ENCODE measurements at places on chromosomes 6 and 20. TPM values are rescaled to one million over a fixed set of nuclear protein-coding genes. Genes with fewer than 3 reads are reported as not detected.

The NOX3 gene
- total RNA-seq: not detected

- H3K36me3 ChIP-seq: no peaks in the 10 kb centered on the region
- no peaks in the 10 kb centered on the region for H3K4me1 ChIP-seq
- H3K27me3 ChIP-seq: no peaks in the 10 kb centered on the region
- H3K27ac ChIP-seq: no peak overlapping the region
- no peak overlapping the region for H3K4me3 ChIP-seq
- DNase-seq: no peak
Observed at GRCh38 chr6:116971959-116972358, 94.9 kb downstream of the RFX6 start.

DNA sequence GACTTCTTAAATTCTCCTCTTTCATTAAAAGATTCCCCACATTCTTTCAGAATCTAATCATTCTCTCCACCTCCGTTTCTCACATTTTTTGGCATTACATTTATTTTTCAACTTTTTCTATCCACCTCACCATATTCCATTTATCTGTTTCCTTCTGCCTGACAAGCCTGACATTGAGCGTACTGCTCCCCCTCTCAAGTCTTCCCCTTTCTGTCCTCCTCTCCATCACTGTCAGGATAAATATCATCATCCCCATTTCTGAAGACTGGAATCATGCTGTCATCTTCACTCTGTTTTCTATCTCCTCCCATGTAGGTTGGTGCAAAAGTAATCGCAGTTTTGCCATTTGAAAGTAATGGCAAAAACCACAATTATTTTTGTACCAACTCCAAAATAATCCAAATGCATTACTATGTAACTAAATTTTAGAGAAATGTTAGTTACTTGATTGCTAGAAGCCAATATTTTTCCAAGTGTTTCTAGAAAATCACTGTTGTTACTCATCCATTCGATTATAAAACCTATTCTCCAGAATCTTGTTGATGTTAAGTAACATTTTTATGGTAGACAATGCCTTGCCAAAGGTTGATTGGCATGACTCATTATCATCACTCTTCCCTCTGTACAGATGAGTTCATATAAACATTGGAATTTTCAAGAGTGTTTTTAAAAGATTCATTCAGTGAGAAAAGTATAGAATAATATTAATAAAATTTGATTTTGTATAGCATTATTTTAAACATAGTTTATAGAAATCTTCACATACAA is 292.3 kb upstream of the RNF217 start:
- H3K4me3 ChIP-seq: no peak overlapping the region
- DNase-seq: no peak
- H3K27ac ChIP-seq: no peak overlapping the region
- H3K27me3 ChIP-seq: no peaks in the 10 kb centered on the region
- no peaks in the 10 kb centered on the region for H3K36me3 ChIP-seq

- DNase-seq: no peak
- H3K27me3 ChIP-seq: no peaks in the 10 kb centered on the region
- H3K36me3 ChIP-seq: no peaks in the 10 kb centered on the region
- no peaks in the 10 kb centered on the region for H3K4me1 ChIP-seq
- H3K27ac ChIP-seq: no peak overlapping the region
- no peak overlapping the region for H3K4me3 ChIP-seq
Observed at GRCh38 chr6:104983296-104983695, 26.4 kb downstream of the LIN28B start.

GRCh38 chr6:123956492-123957139 is 153.0 kb downstream of the NKAIN2 start:
- H3K4me1 ChIP-seq: no peaks in the 10 kb centered on the region
- no peak overlapping the region for H3K4me3 ChIP-seq
- no peak for DNase-seq
- no peaks in the 10 kb centered on the region for H3K36me3 ChIP-seq
- no peak overlapping the region for H3K27ac ChIP-seq

DNA sequence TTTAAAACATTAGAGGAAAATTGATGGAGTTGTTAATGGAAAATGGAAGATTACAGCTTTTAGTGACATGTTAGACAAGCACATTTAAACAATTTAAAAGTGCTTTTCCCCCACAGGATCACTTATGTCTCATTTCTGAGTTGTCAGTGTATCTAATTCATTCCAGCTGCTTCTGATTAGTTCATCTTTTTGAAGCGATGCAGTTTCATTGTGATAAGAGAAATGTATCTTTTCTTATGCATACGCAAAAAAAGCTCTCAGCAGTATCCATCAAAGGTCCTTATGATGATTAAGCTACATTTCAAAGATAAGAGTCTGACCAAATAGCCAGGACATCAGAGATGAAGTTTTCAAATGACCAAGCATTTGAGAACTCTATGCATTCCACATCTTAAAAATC is 572.6 kb upstream of the SYNCRIP start:
- no peak overlapping the region for H3K4me3 ChIP-seq
- no peak for DNase-seq
- no peaks in the 10 kb centered on the region for H3K27me3 ChIP-seq
- no peak overlapping the region for H3K27ac ChIP-seq
- H3K36me3 ChIP-seq: no peaks in the 10 kb centered on the region

- H3K4me1 ChIP-seq: no peaks in the 10 kb centered on the region
- no peak overlapping the region for H3K4me3 ChIP-seq
- H3K36me3 ChIP-seq: no peaks in the 10 kb centered on the region
- no peaks in the 10 kb centered on the region for H3K27me3 ChIP-seq
Observed at GRCh38 chr6:154625721-154626120, 107.5 kb upstream of the SCAF8 start.

DNA sequence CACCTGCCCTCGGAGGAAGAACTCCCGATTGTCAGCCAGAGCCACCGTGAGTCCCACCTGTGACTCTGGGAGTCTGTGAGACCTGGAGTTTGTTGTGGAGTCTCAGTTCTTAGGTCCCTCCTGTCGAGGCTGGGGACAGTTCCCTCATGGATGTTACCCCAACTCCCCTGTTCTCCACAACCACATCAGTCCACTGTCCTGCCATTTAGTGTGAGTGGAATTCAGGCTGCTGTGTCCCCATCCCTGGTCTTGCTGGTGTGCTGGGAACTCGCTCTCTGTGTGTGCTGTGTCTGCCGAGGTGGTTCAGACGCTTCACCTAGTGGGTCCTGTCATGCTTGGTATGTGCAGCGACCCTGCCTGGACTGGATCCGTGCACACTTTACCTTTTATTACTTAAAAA is 163.2 kb downstream of the DTNBP1 start:
- H3K4me1 ChIP-seq: peaks cover 18% of the 10 kb centered on the region
- H3K27me3 ChIP-seq: no peaks in the 10 kb centered on the region
- H3K4me3 ChIP-seq: no peak overlapping the region
